SK-N-SH (cell line): ENCODE measurements at places on chromosomes 3 and 15. TPM values are rescaled to one million over a fixed set of nuclear protein-coding genes. Genes with fewer than 3 reads are reported as not detected.
A peak's percentile ranks its signal among the peaks of the same experiment; 100 is the strongest.

GRCh38 chr3:5205165-5205941 lies 17.8 kb downstream of the EDEM1 start:
- no peak overlapping the region for H3K4me3 ChIP-seq
- DNase-seq: no peak
- H3K36me3 ChIP-seq: peaks cover 82% of the 10 kb centered on the region
- no peak overlapping the region; the same call in 1 of the 2 replicates for H3K27ac ChIP-seq
- H3K27me3 ChIP-seq: no peaks in the 10 kb centered on the region

- H3K27me3 ChIP-seq: no peaks in the 10 kb centered on the region
- no peaks in the 10 kb centered on the region for H3K36me3 ChIP-seq
- H3K4me3 ChIP-seq: no peak overlapping the region
Observed at GRCh38 chr3:31166249-31166885, 271.9 kb upstream of the GADL1 start.

GRCh38 chr3:134622806-134623365 lies 27.9 kb downstream of the KY start:
- no peak overlapping the region for H3K27ac ChIP-seq
- no peak for DNase-seq
- H3K4me1 ChIP-seq: no peaks in the 10 kb centered on the region

- H3K27ac ChIP-seq: no peak overlapping the region
- H3K27me3 ChIP-seq: no peaks in the 10 kb centered on the region
- no peaks in the 10 kb centered on the region for H3K4me1 ChIP-seq
- no peak for DNase-seq
- no peak overlapping the region for H3K4me3 ChIP-seq
Observed at GRCh38 chr3:50607271-50608091, 4.1 kb downstream of the CISH start.

DNA sequence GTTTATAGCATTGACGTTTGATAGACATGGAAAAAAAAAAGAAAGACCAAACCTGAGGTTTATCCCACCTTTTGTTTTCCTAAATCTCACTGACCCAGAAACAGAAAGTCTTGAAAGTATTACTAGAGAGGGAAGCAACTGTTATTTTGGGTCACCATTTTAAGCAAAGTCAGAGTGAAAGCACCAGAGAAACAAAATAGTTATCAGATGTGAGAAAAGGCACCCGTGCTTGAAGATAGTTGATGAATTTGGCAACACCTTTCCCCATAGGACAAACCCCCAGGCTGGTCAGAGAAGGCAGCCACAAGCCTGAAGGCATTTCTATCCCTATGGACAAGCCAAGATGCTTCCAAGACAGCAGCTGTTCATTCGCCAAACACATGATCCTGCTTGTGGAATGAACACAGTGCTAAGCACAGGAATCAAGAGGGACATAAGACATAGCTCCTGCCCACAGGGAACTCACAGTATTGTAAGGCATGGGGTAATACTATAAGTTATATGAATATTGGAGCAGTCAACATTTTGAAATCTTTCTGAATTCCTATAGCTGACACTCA lies 170.9 kb downstream of the ERC2 start:
- no peak for DNase-seq
- no peaks in the 10 kb centered on the region for H3K4me1 ChIP-seq
- H3K36me3 ChIP-seq: no peaks in the 10 kb centered on the region

- DNase-seq: no peak
- no peaks in the 10 kb centered on the region for H3K36me3 ChIP-seq
- H3K27ac ChIP-seq: no peak overlapping the region
- no peaks in the 10 kb centered on the region for H3K4me1 ChIP-seq
Observed at GRCh38 chr15:26358708-26359107, 414.2 kb downstream of the GABRB3 start.

CYP1A2 gene
- polyA plus RNA-seq: not detected in 2 replicates

GRCh38 chr3:47588053-47588452 lies 9.4 kb upstream of the CSPG5 start:
- no peak overlapping the region for H3K4me3 ChIP-seq
- no peaks in the 10 kb centered on the region for H3K4me1 ChIP-seq
- peaks cover 66% of the 10 kb centered on the region for H3K36me3 ChIP-seq

TGM4 gene
- polyA plus RNA-seq: 0.12 and 0.13 TPM in 2 replicates

- no peak overlapping the region for H3K27ac ChIP-seq
- no peaks in the 10 kb centered on the region for H3K27me3 ChIP-seq
- no peak for DNase-seq
- peaks cover 29% of the 10 kb centered on the region; the same call in 1 of the 2 replicates for H3K36me3 ChIP-seq
Observed at GRCh38 chr3:50287262-50287661, 5.0 kb downstream of the IFRD2 start.

GRCh38 chr3:72655131-72655551 lies 193.1 kb downstream of the SHQ1 start:
- no peak overlapping the region for H3K27ac ChIP-seq
- no peak overlapping the region for H3K4me3 ChIP-seq
- H3K4me1 ChIP-seq: peaks cover 5% of the 10 kb centered on the region; the same call in 1 of the 2 replicates
- no peaks in the 10 kb centered on the region for H3K36me3 ChIP-seq
- no peak for DNase-seq

GRCh38 chr3:139357899-139358298 lies 14.1 kb downstream of the MRPS22 start:
- peaks cover 6% of the 10 kb centered on the region; the same call in 1 of the 2 replicates for H3K4me1 ChIP-seq
- no peak for DNase-seq
- no peak overlapping the region for H3K27ac ChIP-seq
- H3K36me3 ChIP-seq: peaks cover 84% of the 10 kb centered on the region
- H3K4me3 ChIP-seq: no peak overlapping the region
- H3K27me3 ChIP-seq: no peaks in the 10 kb centered on the region

GRCh38 chr3:64954995-64955636 lies 267.3 kb upstream of the ADAMTS9 start:
- no peaks in the 10 kb centered on the region for H3K27me3 ChIP-seq
- peak; percentile 18 for DNase-seq
- no peaks in the 10 kb centered on the region for H3K4me1 ChIP-seq
- H3K4me3 ChIP-seq: no peak overlapping the region
- peak overlapping the region; percentile 60 for H3K27ac ChIP-seq

DNA sequence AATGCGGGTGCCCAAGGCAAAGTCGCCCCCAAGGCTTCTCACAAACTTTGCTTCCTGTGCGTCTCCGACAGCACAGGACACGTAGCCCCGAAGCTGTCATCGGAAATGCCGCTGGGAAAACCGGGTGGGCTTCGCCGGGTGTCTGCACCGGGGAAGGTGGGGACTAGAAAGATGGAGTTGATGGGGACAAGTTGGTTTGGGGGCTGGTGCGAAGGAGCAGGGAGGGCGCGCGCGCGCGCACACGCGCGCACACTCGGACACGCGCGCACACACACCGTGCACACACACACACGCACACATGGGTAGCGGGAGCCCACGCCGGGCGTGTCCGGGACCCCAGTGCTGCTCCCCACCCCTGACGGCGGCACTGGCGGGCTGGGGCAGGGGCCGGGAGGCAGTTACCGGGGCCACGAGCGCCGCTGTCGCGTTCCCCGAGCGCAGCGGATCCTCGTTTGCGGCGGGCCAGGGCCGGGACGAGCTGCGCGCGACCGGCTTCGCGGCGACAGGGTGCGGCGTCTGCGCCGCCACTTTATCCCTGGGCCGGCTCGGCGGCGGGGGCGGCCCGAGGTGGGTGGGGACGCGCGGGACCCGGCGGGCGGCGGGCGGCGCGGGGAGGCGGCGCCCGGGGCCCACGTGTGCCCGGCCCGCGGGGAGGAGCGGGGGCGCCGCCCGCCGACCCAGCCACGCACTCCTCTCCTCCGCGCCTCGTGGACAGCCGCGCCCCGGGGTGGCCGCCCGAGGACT lies 539 bp upstream of the MGLL start:
- H3K36me3 ChIP-seq: no peaks in the 10 kb centered on the region
- H3K4me3 ChIP-seq: peak overlapping the region; percentile 79
- H3K27ac ChIP-seq: no peak overlapping the region
- peak; percentile 84 for DNase-seq
- H3K4me1 ChIP-seq: peaks cover 13% of the 10 kb centered on the region; the same call in 1 of the 2 replicates

DNA sequence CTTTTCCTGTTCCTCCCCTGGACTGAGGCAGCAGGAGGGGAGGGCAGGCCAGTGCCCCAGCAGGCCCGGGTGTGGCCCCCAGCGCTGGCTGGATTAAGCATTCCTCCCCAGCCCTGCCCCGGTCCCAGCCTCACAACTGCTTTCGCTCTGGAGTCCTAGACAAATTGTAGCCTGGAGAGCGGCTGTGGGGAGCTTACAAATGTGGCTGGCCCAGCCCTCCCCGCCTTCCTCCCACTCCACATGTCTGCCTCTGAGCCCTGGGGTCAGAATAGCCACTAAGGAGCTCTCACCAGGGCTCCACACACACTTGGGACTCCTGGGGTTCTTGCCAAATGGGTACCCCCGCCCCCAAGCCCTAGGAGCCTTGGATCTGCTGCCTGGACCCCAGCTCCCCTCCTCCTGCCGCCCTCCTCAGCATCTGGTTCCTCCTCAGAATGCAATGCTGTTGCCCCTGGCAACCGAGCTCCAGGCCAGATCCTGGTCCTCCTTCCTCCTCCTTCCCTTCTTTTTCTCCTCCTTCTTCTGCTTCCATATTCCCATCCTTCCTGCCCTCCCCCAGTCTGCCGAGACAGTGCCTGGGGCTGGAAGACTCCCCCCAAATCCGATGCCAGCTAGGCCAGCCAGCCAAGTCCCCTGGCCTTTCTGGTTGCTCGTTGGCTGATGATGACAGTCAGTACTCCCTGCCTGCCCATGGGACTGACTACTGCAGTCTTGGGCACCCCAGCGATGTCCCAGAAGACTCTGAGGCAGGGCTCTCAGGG lies 91.1 kb downstream of the LINGO1 start:
- no peak overlapping the region for H3K4me3 ChIP-seq
- no peak overlapping the region; the same call in 1 of the 2 replicates for H3K27ac ChIP-seq
- no peaks in the 10 kb centered on the region for H3K27me3 ChIP-seq
- H3K4me1 ChIP-seq: peaks cover 16% of the 10 kb centered on the region
- no peak for DNase-seq

DNA sequence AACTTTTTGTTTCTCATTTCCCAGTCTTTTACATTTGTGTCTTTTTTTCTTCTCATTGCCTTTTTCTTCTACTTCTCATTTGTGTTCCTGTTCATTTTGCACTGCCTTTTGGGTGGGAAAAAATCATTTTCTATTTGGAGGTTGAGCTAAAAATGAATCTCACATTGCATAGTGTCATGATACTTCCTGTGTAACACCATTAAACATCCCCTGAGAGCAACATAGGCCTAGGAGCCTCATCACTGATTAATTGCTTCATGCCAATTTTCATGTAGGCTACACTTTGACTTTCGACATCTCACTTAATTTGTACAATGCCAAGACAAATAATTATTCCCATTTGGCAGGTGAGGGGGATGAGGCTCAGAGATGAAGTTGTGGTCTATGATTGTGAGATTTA lies 279.2 kb downstream of the EDEM1 start:
- H3K27ac ChIP-seq: no peak overlapping the region
- no peak overlapping the region for H3K4me3 ChIP-seq
- H3K36me3 ChIP-seq: no peaks in the 10 kb centered on the region
- no peak for DNase-seq

PLA2G4D gene
- polyA plus RNA-seq: not detected in 2 replicates

DNA sequence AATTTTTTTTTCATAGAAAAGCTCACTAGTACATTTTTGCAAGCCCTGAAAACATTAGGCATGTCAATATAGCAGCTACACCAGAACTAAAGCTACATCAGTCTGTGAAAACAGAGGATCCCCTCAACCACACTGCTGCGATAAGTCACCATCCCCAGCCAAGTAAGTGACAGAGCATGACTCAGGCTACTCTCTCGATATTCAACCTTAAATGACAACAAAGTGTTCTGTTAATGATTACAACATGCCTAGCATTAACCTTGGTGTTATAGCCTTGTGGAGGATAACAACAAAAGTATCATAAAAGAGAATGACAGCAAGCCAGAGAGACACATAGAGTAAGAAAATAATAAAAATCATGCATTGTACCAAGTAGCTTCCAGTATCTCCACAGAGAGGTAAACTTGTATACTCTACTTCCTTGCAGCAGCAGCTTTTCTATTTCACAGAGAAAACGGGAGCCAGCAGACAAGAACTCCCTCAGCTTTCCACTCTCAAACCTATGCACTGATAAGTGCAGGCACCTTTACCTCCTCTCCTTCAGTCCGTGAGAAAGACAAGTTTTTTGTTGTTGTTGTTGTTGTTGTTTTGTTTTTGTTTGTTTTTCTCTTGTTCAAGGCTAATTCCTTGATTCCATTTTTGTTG lies 76.6 kb downstream of the GBE1 start:
- H3K27me3 ChIP-seq: no peaks in the 10 kb centered on the region
- 0 out of 2 replicates have a peak, but pooled peaks cover 2% of the 10 kb centered on the region for H3K36me3 ChIP-seq
- no peak for DNase-seq

GRCh38 chr15:49817100-49817499 lies 196.3 kb downstream of the DTWD1 start:
- H3K27ac ChIP-seq: no peak overlapping the region
- no peaks in the 10 kb centered on the region; the same call in 1 of the 2 replicates for H3K4me1 ChIP-seq
- H3K27me3 ChIP-seq: no peaks in the 10 kb centered on the region
- no peak for DNase-seq
- H3K4me3 ChIP-seq: no peak overlapping the region

DNA sequence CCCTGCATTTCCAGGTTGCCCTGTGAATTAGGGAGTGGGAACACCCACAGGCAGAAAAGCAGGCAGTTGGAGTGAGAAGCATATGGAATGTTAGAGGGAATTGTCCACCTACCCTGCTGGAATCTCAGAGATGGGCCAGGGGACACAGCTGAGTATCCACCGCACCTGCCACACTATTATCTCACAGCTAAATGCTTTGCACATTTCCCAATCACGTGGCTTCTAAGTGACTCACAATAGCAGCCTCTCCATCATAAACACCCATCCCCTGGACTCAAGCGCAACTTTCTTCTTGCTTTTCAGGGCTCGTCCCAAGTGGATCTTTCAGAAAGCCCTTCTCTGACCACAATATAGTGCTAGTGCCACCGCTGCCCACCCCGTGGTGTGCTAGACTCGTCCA lies 389.0 kb upstream of the LMCD1 start:
- no peak for DNase-seq
- H3K4me3 ChIP-seq: no peak overlapping the region
- H3K4me1 ChIP-seq: no peaks in the 10 kb centered on the region
- no peaks in the 10 kb centered on the region for H3K36me3 ChIP-seq
- no peaks in the 10 kb centered on the region for H3K27me3 ChIP-seq

- H3K36me3 ChIP-seq: no peaks in the 10 kb centered on the region
- DNase-seq: no peak
- no peaks in the 10 kb centered on the region for H3K27me3 ChIP-seq
- H3K4me1 ChIP-seq: no peaks in the 10 kb centered on the region
- no peak overlapping the region for H3K4me3 ChIP-seq
Observed at GRCh38 chr15:25244731-25245585, 193.9 kb downstream of the UBE3A start.

GRCh38 chr3:112187300-112187699 lies 54.3 kb upstream of the GCSAM start:
- H3K36me3 ChIP-seq: no peaks in the 10 kb centered on the region
- no peaks in the 10 kb centered on the region for H3K27me3 ChIP-seq
- no peak overlapping the region for H3K27ac ChIP-seq
- no peaks in the 10 kb centered on the region for H3K4me1 ChIP-seq

GRCh38 chr15:52233405-52233804 lies 42.2 kb upstream of the GNB5 start:
- H3K4me3 ChIP-seq: no peak overlapping the region
- DNase-seq: no peak
- no peaks in the 10 kb centered on the region for H3K4me1 ChIP-seq
- no peak overlapping the region for H3K27ac ChIP-seq
- H3K36me3 ChIP-seq: no peaks in the 10 kb centered on the region

EXD1 gene
- polyA plus RNA-seq: 0.02 and 0.07 TPM in 2 replicates

GRCh38 chr3:157271283-157271882 lies 111.4 kb upstream of the CCNL1 start:
- H3K4me3 ChIP-seq: no peak overlapping the region
- DNase-seq: peak; percentile 9
- no peaks in the 10 kb centered on the region for H3K27me3 ChIP-seq
- H3K27ac ChIP-seq: no peak overlapping the region
- H3K4me1 ChIP-seq: no peaks in the 10 kb centered on the region; the same call in 1 of the 2 replicates
